Activated CD4-positive, alpha-beta memory T cell treated with anti-CD3 and anti-CD28 coated beads for 36 hours (primary cell): ENCODE measurements at places on chromosomes 4 and X.

DNA sequence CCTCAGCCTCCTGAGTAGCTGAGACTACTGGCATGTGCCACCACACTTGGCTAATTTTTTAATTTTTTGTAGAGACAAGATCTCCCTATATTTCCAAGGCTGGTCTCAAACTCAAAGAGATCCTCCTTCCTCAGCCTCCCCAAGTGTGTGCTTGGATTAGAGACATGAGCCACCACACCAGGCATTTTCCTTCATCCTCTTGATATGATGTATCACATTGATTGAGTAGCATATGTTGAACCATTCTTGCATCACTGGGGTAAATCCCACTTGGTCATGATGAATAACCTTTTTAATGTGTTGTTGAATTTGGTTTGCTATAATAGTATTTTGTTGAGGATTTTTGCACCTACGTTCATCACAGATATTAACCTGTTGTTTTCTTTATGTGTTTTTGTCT is 24.2 kb upstream of the PPM1K start:
- DNase-seq: no peak

GRCh38 chr4:4496592-4497372 is 45.1 kb downstream of the STX18 start:
- DNase-seq: no peak

DNA sequence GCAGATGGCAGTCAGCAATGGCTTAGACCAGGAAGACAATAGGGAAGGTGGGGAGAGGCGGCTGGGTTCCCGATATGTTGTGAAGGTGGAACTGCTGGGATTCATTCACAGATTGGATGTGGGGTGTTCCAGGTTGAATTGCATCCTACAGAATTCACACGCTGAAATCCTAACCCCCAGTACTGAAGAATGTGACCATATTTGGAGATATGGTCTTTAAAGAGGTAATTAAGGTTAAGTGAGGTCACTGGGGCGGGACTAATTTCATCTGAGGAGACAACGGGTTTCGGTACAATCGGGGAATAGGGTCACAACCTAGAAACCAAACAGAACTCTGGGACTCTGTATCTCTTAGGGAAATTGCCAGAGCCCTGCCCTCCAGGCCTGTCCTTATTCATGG is 5.3 kb upstream of the CHRNA9 start:
- DNase-seq: no peak

DNA sequence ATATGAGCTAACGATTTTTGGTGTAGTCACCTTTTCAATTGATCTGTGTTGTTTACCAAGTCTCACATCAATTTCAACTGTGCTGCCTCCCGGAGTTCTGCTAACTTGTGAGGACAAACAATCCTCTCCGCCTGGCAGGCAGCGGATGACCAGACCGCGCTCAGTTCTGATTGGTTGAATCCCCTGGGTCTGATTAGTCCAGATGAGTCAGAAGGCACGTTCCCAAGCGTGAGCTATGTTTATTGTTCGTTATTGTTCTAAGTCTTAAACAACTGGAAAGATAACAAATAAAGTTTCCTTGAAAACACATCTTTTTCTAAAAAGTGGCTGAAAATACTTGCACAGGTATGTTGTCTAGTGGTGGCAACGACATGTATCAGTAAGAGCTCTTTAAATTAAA is 37.9 kb upstream of the TRPC3 start:
- DNase-seq: no peak

DNA sequence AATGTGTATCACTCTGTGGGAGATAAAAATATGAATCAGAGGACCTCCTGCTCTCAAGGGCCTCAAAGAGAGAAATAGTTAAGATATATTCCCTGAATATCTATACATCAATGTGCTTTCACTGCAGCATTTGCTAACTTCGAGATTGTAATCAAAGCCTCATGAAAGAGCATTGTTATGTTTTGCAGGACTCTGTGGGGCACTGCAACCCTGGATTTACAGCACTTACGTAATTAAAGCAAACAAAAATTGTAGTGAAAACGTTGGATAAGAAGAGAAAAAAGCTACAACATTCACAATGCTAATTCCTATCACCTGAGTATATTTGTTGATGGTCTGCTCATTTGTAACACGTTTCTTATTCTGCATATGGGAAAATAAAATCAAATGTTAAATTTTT is 48.0 kb downstream of the ETNPPL start:
- DNase-seq: no peak

GRCh38 chr4:78939667-78940008 is 400 bp upstream of the PAQR3 start:
- DNase-seq: no peak

- DNase-seq: no peak
Measured at GRCh38 chrX:110519906-110520452, 161.3 kb downstream of the RTL9 start.

DNA sequence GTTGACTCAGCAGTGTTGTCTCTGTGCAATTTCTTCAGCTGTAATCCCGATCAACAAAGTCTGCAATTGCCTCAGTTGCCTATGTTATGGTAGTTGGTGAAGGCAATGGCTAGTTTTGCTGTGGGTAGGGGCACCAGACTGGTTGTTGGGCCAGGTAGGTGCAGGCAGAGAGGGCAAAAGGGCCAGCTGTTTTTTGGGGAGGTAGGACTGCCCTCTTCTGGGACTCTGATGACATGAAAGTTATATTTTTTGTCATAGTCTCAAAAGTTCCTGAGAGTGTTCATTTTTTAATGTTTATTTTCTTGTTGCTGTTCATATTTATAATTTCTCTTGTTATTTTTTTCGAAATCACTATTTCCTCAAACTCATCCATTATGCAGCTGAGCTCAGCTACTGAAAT is 25.1 kb downstream of the DCAF12L2 start:
- DNase-seq: no peak

DNA sequence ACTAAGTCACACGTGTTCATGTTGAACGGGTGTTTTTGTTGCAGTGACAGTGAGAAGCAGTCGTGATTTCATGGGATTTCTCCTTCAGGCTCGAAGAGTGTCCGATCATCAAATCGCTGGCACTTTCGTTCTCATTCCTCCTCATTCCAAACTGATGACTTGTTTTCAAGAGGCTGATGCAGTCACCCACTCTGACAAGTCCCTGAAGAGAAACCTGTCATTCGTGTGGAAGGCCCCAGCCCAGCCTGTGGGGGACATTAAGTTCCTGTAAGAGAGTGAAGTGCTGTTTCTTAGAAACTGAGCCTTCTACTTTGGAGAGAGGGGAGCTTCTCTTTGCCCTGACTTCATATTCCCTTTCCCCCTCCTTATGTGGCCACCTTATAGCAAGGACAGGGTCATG is 8.0 kb downstream of the REELD1 start:
- DNase-seq: no peak

DNA sequence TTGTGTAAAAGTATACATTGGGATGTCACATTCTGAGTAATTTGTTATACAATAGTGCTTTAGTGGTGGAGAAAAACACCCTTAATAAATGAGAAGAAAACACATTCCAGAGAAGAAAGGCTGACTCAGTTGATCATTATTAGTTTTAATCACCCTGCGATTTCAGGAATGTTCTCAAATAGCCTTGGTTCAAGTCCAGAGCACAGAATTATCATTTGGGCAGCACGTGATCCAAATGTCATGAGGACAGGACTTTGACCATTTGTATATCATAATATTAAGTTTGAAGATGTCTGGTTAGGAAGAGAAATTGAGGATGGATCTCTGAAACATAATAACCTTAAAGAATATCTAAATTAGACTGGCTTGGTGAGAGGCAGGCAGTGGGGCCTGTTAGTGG is 1434.3 kb upstream of the TENM3 start:
- no peak for DNase-seq

DNA sequence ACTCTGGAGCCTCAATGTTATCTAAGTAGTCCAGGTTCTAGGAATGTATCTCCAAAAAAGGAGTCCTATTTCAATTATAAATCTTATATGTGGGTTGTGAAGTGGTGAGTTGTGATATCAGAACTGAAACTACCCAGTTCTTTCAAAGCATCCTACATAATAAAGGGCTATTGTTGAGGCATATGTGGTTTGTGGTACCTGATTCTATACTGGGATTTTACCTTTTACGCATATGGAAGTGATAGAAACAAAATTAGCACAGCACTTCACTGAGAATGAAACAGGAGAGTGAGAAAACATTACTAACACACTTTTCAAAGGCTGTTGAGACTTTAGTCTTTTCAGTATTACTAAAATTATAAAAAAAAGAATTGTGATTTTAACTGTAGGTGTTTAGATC is 417.7 kb upstream of the GALNT7 start:
- no peak for DNase-seq

GRCh38 chr4:107631560-107631959 is 88.5 kb downstream of the PAPSS1 start:
- no peak for DNase-seq

DNA sequence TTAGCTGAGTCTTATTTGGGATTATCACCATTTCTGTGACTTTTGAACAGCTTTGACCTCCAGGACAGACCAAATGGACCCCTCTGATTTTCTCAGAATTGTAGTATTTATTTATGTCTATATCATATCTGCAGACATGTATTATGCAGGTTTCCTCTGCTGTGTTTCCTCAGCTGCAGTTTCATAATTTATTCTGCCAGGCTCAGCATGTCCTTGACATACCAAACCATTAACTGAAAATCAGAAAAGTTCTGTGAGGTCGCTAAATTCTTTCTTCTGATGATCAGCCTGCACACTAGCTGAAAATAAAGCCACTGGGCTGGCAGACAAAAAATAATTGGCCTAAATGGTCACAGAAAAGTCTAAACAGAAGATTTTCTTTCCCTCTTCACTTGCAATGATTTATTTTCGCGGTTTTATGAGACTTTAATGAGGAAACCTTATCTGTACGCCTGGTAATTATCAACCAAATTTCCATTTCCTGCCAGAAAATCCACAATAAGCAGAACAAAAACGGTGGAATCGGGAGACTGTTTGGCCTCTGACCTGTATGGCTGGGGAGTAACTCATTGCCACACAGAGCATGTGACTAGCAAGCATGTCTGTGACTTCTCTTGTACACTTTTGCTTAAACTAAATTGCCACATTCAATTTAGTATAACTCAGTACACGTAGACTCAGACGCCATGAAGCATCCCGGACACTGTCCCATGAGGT is 150.9 kb downstream of the ENPP6 start:
- no peak for DNase-seq

DNA sequence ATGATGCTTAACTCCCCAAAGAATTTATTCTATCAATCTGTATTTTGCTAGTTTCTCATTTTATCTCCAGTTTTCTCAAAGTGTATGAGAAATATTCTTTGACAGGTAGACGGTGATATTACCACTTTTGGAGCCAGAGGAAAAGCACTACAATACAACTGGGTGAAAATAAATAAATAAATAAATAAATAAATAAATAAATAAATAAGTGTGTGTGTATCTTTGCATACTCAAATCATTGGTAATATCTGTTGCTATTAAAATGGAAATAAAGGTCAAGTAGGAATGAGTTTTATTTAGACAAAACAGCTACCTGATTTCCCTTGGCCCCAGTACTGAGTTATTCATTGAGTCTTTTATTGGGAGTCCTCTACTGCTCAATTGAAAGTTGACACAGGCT is 114.3 kb downstream of the RBMX2 start:
- DNase-seq: no peak

- DNase-seq: no peak
Measured at GRCh38 chr4:185275501-185275900, 66.1 kb downstream of the SNX25 start.

GRCh38 chrX:44082829-44083228 is 109.6 kb upstream of the NDP start:
- DNase-seq: no peak

- DNase-seq: no peak
Measured at GRCh38 chrX:16989750-16990149, 43.3 kb downstream of the REPS2 start.

GRCh38 chr4:128287141-128287870 is at the start of gene PGRMC2:
Gene PGRMC2 (minus strand): TSS chr4:128287813. CDS start chr4:128287790, 23 bp downstream.
- DNase-seq: no peak

GRCh38 chrX:139106069-139106468 is 394.6 kb upstream of the FGF13 start:
- no peak for DNase-seq

DNA sequence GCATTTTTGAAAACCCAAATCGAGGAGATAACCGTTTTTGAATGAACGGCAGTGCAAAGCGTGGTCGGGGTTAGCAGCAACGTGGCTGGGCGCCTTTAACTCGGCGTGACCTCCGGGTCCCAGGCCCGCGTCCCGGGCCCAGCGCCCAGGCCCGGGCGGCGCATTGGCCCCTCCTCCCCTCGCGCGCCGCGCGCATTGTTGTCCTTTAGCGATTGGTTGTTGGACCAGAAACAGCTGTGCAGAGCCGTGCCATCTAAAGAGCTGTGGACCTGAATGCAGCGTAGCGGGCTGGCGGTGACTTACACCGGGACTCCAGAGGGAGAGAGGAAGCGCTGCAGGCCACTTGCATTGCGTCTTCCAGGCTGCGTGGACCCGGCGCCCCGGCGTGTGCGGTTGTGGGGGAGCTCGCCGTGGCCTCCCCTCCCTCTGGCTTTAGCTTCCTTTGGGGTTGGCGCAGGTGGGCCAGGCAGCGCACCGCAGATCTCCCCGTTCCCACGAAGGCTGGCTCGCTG is at the start of gene STOX2:
Gene STOX2 (plus strand): TSS at position 227 of the 512 bp plus-strand sequence. CDS start 1,484 bp downstream, outside the sequence.
- DNase-seq: peak; percentile 22

DNA sequence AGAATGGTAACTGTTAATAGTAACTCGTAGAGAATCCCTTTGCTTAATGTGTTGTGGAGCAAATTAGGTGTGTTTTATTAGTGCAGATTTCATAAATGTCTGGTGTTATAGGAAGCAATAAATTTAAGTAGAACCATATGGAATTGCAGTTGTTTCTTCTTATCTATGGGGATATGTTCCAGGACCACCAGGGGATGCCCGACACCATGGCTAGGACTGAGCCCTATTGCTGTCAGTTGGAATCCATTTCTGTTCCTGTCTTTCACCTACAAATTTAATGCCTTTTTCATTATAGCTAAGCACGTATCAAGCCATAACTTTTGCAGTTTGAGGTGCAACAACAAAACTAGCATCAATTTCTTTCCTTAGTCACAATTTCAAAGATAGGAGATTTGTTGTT is 72.5 kb downstream of the DDIT4L start:
- DNase-seq: no peak

- DNase-seq: no peak
Measured at GRCh38 chr4:152028131-152028530, 267.3 kb upstream of the GATB start.
